CD4-positive, alpha-beta T cell treated with Interleukin-4 for 1 hour (primary cell): ENCODE measurements at places on chromosomes 6 and 20.

GRCh38 chr6:112881027-112881426 lies 533.9 kb downstream of the RFPL4B start:
- DNase-seq, result no peak

- peak; percentile 23 for DNase-seq
Measured at GRCh38 chr6:168877821-168878282, 375.8 kb downstream of the THBS2 start.

DNA sequence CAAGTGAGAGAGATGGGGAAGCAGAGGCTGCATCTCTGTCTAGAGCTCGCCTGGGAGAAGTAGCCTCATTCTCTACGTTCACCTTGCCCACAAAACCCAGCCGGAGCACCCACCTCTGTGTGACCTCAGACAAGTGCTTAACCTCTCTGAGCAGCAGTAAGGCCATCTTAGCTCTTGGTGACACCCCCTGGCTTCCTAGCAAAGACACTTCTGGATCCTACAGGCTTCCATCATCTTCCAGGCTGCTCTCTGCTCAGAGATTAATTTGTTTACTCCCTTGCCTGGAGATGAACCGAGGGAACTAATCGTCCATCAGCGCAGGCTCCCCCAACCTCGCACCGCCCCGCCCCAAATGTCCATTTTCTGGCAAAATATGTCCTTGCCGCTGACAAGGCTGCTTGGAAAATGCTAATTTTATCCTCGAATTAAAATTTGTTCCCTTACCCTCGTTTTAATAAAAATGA lies 24.0 kb upstream of the CTNNBL1 start:
- DNase-seq, result no peak

DNA sequence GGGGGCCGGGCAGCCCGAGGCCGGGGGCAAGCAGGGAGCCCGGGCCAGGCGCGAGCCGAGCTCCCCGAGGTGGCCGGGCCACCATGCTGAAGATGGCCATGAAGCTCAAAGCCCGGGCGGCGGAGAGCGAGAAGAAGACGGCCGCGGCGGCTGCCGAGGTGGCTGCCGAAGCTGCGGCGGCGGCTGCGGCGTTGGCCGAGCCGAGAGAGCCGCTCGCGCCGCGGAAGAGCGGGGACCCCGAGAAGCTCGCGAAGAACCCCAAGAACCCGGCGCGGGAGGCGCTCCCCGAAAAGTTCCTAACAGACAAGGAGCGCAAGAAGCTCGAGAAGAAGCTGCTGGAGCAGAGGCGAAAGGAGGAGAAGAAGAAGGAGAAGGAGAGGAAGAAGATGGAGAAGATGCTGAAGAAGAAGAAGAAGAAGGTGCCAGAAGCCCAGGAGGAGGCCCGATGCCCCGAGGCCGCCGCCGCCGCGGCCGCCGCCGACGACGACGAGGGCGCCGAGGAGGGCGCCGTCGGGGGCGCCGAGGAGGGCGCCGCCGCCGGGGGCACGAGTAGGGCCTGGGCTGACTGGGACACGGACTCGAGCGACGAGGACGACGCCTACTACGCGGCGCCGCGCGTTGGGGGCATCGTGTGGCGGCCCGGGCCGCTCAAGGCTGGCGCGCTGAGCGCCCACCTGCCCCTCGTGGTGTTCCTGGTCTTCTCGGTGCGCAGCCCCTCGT lies 37.4 kb downstream of the GNAS start:
- DNase-seq, result no peak

- DNase-seq, result no peak
Measured at GRCh38 chr6:4371207-4371921, 236.0 kb upstream of the ECI2 start.

DNA sequence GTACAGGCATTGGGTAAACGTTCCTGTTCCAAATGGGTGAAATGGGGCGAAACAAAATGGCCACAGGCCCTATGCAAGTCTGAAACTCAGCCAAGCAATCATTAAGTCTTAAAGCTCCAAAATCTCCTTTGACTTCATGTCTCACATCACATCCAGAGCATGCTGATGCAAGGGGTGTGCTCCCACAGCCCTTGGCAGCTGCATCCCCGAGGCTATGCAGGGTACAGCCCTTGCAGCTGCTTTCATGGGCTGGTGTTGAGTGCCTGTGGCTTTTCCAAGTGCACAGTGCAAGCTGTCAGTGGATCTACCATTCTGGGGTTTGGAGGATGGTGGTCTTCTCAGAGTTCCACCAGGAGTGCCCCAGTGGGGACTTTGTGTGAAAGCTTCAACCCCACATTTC lies 270.0 kb upstream of the CDYL start:
- DNase-seq, result no peak

DNA sequence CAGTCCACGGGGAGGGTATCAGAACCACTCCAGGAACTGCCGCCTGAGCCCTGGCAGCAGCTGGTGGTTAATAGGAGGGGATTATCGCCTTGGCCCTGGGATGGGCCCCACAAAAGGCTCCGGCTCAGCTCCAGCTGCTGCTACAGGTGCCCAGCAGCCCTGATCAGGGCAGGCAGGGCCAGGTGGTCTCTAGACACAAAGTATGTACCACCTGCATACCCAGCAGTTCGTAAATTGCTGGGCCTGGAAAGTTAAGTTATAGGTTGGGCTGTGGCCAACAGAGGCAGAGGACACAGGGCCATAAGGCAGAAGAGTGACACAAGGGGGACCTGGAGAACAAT lies 35.1 kb downstream of the RRBP1 start:
- no peak for DNase-seq
